ENCODE measurements at places on chromosomes 7 and 10.

- no peak for DNase-seq
These were observed 293.9 kb downstream of the TNS3 start for GRCh38 chr7:47288060-47288459.

DNA sequence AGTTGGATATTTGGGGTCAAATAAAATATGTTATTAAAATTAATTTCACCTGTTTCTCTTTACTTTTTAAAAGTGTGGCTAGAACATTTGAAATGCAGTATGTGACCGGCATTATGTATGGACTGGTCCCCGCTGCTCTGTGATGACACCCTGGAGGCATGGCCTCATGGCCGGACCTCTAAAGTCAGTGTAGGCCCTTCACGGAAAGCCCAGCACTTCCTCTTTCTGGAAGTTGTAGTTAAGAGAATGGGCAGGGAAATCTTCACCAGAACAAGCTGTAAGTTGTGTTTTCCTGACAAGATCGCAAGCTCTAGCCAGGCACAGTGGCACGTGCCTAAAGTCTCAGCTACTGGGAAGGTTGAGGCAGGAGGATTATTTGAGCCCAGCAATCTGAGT lies 38.3 kb upstream of the SRGN start:
- no peak for DNase-seq

GRCh38 chr10:77857272-77857671 lies 69.3 kb downstream of the DLG5 start:
- DNase-seq, result no peak

DNA sequence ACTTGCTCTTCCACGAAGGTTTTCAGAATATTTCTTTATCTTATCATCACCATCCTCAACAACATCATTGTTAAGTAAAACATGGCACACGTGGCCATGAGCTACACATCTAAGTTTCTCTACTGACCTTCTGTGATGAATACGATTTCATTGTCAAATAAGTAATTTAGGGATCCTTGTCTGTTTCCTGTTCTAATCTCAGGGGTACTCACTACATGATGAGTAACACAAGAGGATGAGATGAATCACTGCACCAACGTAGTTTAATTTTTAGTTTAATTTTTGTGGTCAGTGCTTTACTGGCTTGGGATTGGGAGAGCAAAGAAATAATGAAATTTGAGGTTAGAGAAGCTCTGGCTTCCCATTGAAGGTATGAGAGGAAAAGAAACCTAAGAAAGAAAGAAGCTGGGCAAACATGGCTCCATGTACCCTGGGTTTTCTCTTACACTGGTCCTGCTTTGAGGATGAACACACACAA lies 461.9 kb upstream of the KLF6 start:
- no peak for DNase-seq

DNA sequence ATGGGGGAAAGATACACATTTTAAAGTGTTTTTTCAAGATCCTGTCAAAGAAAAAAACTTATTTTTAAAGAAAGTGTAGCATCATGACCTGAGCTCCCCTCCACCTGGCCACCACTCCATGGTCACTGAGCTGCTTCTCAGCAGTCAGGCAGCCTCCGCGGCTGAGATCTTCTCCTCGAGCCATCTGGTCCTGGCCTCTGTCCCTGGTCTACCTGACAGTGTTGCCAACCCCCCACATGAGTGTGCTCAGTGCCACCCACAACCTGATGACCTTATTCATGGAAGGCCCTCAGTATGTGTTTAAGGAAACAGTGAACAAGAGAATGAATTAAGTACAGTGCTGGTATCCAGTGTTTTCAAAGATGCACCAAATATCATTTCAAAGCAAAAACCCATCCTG lies 694.5 kb upstream of the NRP1 start:
- no peak for DNase-seq

GRCh38 chr7:121638286-121638685 lies 234.7 kb upstream of the PTPRZ1 start:
- DNase-seq, result no peak

DNA sequence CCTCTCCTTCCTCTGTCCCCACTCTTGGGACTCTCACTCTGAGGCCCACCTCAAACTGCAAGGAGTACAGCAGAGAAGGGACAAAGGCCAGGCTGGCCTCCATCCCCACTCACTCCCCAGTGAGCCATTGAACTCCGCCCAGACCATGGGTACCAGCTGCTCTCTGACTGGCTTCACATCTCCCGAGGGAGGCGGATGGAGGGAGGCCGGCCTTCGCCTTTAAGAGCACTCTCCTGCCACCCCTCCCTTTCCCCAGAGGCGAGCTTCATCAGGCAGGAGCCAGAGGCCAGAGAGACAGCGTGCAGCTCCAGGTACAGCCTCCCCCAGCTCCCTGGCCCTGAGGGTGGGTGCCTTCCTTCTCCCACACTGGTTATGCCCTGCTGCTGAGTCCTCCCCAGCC lies 1.8 kb upstream of the LDB3 start:
- no peak for DNase-seq
